ENCODE measurements at places on chromosomes 1 and 21. TPM values are rescaled to one million over a fixed set of nuclear protein-coding genes. Genes with fewer than 3 reads are reported as not detected.

The BSND gene
- total RNA-seq, result not detected

The PDE4B gene
- 19.8 TPM for total RNA-seq

The CCDC181 gene
- total RNA-seq, result 0.66 TPM

The UMODL1 gene
- total RNA-seq, result not detected

GRCh38 chr1:98210064-98210463 is 289.2 kb upstream of the DPYD start:
- H3K4me1 ChIP-seq, result peaks cover 4% of the 10 kb centered on the region
- H3K27me3 ChIP-seq, result no peaks in the 10 kb centered on the region
- H3K4me3 ChIP-seq, result peak overlapping the region; percentile 17

DNA sequence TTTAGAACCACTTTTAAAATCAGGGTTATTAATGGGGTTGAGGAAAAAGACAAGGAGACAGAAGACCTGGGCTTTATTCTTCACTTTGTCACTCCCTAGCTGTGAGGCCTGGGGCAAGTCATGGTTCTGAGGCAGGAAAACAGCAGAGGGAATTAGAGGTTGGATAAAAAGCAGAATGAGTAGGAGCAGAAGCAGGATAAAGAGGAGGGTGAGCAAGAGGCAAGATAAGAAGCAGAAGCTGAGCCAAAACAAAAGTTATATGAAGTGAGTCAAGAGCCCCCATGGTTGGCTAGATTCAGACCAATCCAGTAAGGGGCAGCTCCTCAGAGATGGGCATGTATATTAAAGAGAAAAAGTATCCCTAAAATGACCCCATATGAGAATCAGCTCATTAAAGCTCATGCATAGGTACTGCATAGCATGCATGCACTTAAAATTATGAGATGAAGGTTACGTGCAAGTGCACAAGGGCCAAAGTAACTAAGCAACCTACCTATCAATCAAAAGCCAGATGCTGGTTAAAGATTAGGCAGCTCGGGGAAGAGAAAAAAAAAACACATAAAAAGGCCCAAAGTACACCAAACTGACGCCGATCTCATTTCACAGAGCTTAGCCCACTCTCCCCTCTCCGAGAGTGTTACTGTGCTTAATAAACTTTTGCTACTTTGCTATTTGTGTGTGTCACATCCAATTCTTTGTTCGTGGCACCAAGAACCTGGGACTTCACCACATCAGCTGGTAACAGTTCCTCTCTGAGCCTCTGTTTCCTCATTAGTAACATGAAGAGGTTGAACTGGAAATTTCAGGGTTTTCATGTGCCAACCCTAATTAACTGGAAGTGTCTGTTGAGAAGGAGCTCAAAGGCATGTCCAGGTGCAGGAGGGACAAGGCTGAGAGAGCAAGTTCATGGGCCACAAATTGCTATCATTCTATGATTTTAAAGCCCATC is 2.2 kb downstream of the AVPR1B start:
- H3K27ac ChIP-seq, result no peak overlapping the region
- no peaks in the 10 kb centered on the region for H3K4me1 ChIP-seq
- no peak for DNase-seq
- peaks cover 26% of the 10 kb centered on the region for H3K27me3 ChIP-seq
- no peak overlapping the region for H3K4me3 ChIP-seq

DNA sequence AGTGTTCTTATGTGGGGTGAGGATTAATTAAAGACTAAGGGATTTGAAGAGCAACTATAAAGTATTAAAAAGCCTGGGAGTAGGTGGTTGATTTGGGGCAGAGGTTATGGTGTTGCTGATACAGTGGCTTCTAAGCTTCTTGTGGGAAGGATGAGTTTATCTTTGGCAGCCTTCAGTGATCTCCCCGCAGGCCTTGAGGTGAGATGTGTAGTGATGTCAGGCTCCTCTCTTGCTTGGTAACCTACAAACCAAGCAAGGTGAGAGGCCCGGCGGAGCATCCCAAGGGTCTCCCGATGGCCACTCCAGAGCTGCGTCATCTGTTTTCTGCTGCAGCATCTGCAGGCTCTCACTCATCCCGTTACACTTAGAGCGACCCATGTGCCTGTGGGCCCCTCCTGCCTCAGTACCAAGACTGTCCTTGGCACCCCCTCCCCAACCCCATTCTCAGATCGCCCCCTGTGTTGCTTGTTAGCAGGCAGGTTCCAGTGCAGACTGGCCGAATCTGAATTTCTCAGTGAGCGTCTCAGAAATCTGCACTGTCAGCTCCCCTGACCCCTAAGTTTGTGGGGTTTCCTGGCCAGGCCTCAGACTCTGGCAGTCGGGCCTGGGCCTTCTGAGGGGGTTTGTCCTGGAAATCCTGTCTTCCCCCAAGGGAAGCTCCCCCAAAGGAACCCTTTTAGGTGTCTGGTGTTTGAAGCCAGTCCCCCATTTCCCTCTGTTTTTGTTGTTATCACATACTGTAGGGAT is 77.9 kb downstream of the GALNT2 start:
- H3K27me3 ChIP-seq, result no peaks in the 10 kb centered on the region
- H3K36me3 ChIP-seq, result no peaks in the 10 kb centered on the region
- no peak for DNase-seq
- H3K4me1 ChIP-seq, result peaks cover 10% of the 10 kb centered on the region

- peaks cover 3% of the 10 kb centered on the region for H3K27me3 ChIP-seq
- no peaks in the 10 kb centered on the region for H3K36me3 ChIP-seq
- H3K4me1 ChIP-seq, result no peaks in the 10 kb centered on the region
- DNase-seq, result peak; percentile 17
- H3K4me3 ChIP-seq, result no peak overlapping the region
These were observed 171.5 kb downstream of the ADSS2 start for GRCh38 chr1:244280201-244280600.

GRCh38 chr1:5992814-5993555 is 760 bp upstream of the NPHP4 start:
- peak overlapping the region; percentile 97 for H3K27ac ChIP-seq
- no peak for DNase-seq
- H3K4me3 ChIP-seq, result peak overlapping the region; percentile 69
- H3K36me3 ChIP-seq, result no peaks in the 10 kb centered on the region
- H3K4me1 ChIP-seq, result peaks cover 4% of the 10 kb centered on the region
- no peaks in the 10 kb centered on the region for H3K27me3 ChIP-seq

GRCh38 chr21:17929510-17929909 is 110.4 kb upstream of the C21orf91 start:
- no peak overlapping the region for H3K4me3 ChIP-seq
- H3K27ac ChIP-seq, result no peak overlapping the region
- H3K27me3 ChIP-seq, result no peaks in the 10 kb centered on the region
- no peak for DNase-seq

DNA sequence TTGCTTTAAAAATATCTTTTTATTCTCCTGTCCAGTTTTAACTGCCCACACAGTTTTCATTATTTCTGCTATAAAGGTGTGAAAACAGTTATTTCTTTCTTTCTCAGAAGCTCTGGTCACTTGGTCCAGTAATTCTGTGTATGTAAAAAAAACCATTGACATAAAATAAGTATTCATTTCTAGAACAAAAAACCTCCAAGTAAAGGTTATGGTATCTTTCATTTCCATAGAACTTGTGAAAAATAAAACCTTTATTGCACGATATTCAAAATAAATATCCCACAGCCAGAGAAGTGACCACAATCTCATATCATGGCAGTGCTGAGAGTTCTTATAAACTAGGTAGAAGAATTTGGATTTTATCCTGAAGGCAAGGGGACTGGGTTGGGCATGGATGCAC is 96.9 kb upstream of the TNFSF4 start:
- no peaks in the 10 kb centered on the region for H3K27me3 ChIP-seq
- H3K4me3 ChIP-seq, result no peak overlapping the region
- H3K4me1 ChIP-seq, result no peaks in the 10 kb centered on the region
- no peak overlapping the region for H3K27ac ChIP-seq

DNA sequence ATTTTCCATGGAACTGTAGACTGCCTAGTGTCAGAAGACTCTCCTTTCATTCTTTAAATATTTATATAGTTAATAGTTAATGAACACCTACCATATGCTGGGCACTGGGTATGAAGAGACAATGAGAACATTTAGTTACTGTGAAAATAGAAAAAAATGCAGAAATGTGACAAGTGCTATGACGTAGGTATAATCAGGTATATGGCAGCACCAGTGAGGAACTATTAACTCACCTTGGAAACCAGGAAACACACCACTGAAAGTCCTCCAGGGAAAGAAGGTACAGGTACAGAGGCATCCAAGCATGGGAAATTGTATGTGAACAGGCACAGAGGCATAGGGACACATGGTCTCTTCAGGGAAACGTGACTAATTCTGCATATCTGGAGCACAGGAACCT is 42.3 kb downstream of the DPT start:
- H3K27me3 ChIP-seq, result no peaks in the 10 kb centered on the region
- DNase-seq, result no peak
- H3K4me1 ChIP-seq, result no peaks in the 10 kb centered on the region

GRCh38 chr1:246004301-246004700 is 502.8 kb downstream of the SMYD3 start:
- peak; percentile 26 for DNase-seq
- H3K4me1 ChIP-seq, result peaks cover 12% of the 10 kb centered on the region
- H3K27ac ChIP-seq, result no peak overlapping the region
- no peak overlapping the region for H3K4me3 ChIP-seq
- no peaks in the 10 kb centered on the region for H3K27me3 ChIP-seq

- H3K27ac ChIP-seq, result peak overlapping the region; percentile 17
- peak; percentile 37 for DNase-seq
These were observed 13.6 kb downstream of the NID1 start for GRCh38 chr1:236051242-236051791.

DNA sequence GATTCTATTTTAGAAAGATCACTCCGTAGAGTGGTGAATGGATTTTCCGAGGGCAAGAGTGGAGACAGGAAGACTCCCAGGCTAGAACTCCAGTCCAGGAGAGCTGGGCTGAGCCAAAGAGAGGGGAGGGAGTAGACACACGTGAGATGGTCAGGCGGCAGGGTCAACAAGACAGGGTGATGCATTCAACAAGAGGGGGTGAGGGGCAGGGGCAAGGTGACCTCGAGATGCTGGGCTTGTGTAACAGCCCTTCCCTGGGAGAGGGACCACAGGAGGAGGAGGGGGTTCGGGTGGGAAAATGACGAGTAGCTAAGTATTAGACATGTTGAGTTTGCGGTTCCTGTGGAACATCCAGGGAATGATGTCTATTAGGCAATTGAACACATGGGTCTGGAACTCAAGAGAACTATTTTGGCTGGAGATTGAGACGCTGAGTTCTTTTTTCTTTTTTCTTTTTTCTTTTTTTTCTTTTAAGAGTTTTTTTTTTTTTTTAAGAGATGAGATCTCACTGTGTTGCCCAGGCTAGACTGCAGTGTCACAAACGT is 13.3 kb downstream of the RSPO1 start:
- no peak overlapping the region for H3K4me3 ChIP-seq
- H3K4me1 ChIP-seq, result no peaks in the 10 kb centered on the region
- peaks cover 3% of the 10 kb centered on the region for H3K27me3 ChIP-seq
- H3K27ac ChIP-seq, result no peak overlapping the region
- H3K36me3 ChIP-seq, result no peaks in the 10 kb centered on the region
- DNase-seq, result no peak

DNA sequence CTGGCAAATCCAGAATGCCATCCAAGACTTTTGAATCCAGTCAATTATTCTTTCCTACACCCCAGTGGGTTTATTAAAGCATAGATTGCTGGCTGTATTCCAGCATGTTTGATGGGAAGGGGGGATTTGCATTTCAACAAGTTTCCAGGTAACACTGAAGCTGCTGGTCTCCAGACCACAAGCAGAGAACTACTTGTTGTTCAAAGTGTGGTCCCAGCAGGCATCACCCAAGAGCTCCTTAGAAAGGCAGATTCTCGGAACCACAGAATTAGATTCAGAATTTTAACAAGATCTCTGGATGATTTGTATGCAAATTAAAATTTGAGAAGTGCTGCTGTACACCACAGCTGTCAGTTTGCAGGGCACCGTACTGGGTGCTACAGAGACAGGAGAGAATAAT is 216.3 kb upstream of the FAM78B start:
- no peaks in the 10 kb centered on the region for H3K4me1 ChIP-seq
- H3K4me3 ChIP-seq, result no peak overlapping the region
- H3K36me3 ChIP-seq, result no peaks in the 10 kb centered on the region
- H3K27ac ChIP-seq, result no peak overlapping the region
- H3K27me3 ChIP-seq, result no peaks in the 10 kb centered on the region
- no peak for DNase-seq

DNA sequence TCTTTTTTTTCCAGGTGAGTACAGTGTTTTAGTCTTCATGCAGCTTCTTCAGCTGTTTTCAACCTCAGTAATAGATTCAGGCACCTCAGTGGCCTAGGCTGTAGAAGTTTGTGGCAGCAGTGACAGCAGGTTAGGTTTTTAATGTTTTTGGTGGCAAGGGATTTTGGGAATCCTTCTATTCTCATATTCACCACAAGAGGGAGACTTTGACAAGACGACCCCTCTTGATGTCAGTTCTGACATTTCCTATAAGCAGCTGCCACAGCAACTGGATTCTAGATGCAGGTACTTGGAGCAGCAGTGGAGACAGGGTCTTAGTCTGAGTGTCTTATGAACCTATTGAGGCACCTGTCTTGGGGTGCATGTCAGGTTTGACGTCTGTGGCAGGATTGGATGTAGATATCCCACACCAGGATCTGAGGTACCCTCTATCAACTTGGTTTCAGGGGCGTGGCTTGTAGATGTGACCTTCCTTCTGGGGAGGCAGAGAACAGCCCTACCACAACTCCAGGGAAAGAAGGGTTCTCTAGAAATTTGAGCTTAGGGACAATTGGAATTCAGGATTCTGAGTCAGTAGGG is 1104.2 kb upstream of the TMPRSS15 start:
- no peaks in the 10 kb centered on the region for H3K27me3 ChIP-seq
- no peak overlapping the region for H3K27ac ChIP-seq
- H3K36me3 ChIP-seq, result no peaks in the 10 kb centered on the region
- H3K4me3 ChIP-seq, result no peak overlapping the region

GRCh38 chr1:113747376-113747775 is 11.9 kb downstream of the PHTF1 start:
- H3K27me3 ChIP-seq, result no peaks in the 10 kb centered on the region
- no peaks in the 10 kb centered on the region for H3K36me3 ChIP-seq
- H3K4me1 ChIP-seq, result no peaks in the 10 kb centered on the region
- no peak overlapping the region for H3K27ac ChIP-seq

DNA sequence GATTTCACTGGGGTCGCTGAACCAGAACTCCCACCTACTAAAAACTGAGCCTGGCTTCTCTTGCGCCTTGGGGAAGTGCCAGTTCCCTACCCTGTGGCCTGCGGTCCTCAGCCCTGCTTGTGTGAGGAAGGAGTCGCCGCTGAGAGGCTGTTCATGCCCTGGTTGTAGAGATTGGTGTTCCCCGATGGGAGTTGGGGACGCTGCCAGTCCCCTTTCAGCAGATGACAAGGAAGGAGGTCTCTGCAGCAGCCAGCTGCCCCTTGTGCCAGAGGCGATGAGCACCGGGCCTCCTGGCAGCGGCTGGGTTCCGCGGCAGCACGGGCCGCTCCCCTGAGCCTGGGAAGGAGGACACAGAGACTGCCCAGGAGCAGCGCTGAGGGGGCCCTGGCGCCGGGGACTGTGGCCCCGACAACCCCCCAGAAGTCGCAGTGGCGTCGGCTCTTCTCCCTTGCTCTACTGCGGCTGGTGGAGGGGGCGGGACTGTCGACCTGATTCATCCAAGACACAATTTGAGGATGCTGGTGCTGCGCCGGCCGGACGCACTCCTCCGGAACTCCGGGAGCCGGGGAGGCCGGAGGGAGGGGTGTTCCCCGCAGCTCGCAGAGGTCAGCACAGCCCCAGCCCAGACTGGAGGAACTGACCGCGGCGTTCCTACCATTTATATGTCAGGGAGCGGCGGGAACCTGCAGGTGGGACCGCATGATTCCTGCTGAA is 12.0 kb upstream of the ADORA3 start:
- H3K27ac ChIP-seq, result no peak overlapping the region
- no peaks in the 10 kb centered on the region for H3K27me3 ChIP-seq
- DNase-seq, result peak; percentile 72
- no peaks in the 10 kb centered on the region for H3K36me3 ChIP-seq
- H3K4me1 ChIP-seq, result peaks cover 2% of the 10 kb centered on the region

GRCh38 chr1:65955503-65955902 is 162.8 kb downstream of the PDE4B start:
- no peaks in the 10 kb centered on the region for H3K27me3 ChIP-seq
- H3K4me3 ChIP-seq, result no peak overlapping the region
- no peaks in the 10 kb centered on the region for H3K36me3 ChIP-seq
- DNase-seq, result no peak
- no peak overlapping the region for H3K27ac ChIP-seq
- peaks cover 2% of the 10 kb centered on the region for H3K4me1 ChIP-seq

All from fibroblast of lung (primary cell).